Adrenal gland (tissue), 19 donors: ENCODE measurements at places on chromosomes 6 and 20. TPM values are rescaled to one million over a fixed set of nuclear protein-coding genes. Genes with fewer than 3 reads are reported as not detected.

RING1 gene
- total RNA-seq, result 51.8 TPM

FRK gene
- total RNA-seq, result 2.2 TPM

GLP1R gene
- total RNA-seq, result not detected

DNA sequence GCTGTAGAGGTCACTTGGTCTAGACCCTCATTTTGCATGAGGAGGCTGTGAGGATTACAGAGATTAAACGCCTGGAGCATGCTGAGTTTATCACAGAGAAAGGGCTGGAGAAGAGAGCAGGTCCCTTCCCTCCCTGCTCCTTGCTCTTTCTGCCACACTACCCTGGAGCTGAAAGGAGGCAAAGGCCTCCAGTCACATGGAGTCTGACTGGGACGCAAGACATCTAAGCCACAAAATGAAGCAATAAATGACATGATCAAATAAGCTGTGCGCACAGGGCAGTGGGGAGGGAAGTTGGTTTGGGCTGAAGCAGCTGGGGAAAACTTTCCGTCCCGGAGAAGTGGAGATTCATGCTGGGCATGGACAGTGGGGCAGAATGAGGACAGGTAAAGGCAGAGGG lies 33.3 kb downstream of the ATXN1 start:
- H3K4me1 ChIP-seq, result peaks cover 16% of the 10 kb centered on the region
- no peak overlapping the region for H3K27ac ChIP-seq
- H3K27me3 ChIP-seq, result no peaks in the 10 kb centered on the region
- DNase-seq, result no peak
- no peaks in the 10 kb centered on the region for H3K36me3 ChIP-seq
- H3K4me3 ChIP-seq, result no peak overlapping the region

- H3K36me3 ChIP-seq, result no peaks in the 10 kb centered on the region
- no peak for DNase-seq
- H3K27ac ChIP-seq, result no peak overlapping the region
- no peaks in the 10 kb centered on the region for H3K4me1 ChIP-seq
These were observed 228.1 kb downstream of the PRL start for GRCh38 chr6:22068561-22069305.

- peak overlapping the region; percentile 27 for H3K4me3 ChIP-seq
- no peaks in the 10 kb centered on the region for H3K27me3 ChIP-seq
- peak; percentile 85 for DNase-seq
- H3K36me3 ChIP-seq, result no peaks in the 10 kb centered on the region
- H3K4me1 ChIP-seq, result peaks cover 10% of the 10 kb centered on the region
These were observed 945 bp downstream of the PHF10 start for GRCh38 chr6:169723200-169723909.

DNA sequence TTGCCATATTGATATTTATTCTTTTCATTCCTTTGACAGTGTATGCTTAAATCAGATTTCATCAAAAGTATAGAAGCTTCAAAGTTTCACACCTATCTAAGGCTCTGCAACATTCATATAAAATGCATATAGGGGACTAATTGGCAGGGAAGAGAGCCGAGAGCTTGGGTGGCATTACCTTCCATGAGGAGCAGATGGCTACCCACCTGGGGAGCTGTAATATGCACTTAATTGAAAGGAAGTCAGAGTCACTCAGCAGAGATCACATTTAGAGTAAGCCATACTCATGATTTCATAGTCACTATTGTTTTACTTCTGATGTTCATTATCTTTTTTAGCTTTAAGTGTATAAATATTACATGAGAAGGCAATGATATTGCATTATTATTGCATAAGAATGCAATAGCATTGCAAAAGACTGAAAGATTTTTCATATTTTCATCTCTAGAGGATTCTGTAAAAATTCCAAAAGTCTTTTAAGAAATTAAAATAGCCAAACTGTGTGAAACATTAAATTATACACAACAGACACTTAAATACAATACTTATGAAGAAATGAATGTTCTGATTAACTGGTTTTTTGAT lies 1305.2 kb downstream of the EPHA7 start:
- H3K27ac ChIP-seq, result no peak overlapping the region
- H3K4me3 ChIP-seq, result no peak overlapping the region
- H3K36me3 ChIP-seq, result no peaks in the 10 kb centered on the region
- H3K27me3 ChIP-seq, result no peaks in the 10 kb centered on the region
- DNase-seq, result no peak
- H3K4me1 ChIP-seq, result no peaks in the 10 kb centered on the region

DNA sequence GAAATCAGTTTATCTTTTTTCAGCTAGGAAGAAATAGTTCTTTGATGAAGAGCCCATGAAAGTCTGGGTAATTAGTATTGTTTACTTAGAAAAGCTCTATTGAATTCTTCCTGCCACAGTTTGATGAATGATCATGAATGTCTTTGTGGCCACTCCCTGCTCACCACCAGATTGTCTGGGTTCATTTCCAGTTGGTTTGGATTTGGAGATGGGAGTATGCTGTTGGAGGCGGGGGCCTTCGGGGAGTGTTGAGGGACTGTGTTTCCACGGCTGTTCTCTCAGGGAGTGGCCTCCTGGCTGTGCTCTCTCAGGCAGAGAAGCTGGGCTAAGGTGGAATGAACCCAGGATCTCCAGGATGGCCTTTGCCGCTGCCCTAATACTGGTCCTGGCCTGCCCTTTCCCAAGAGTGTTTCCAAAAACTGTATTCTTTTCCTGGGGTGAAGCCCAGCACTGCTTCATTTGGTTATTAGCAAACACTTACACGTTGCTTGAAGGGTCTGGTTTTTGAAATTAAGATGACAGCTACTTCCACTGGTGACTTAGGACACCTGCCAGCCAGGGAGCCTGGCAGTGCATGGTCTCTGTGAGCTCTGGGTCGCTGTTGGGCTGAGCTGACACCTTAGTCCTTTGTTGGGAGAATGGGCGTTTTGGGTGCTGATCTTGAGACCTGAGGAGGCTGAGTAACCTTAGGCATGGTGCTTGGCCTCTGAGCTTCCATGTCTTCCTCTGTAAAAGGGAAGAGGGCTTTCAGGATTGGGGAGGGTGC lies 23.2 kb downstream of the PRPF6 start:
- H3K36me3 ChIP-seq, result peaks cover 89% of the 10 kb centered on the region
- peaks cover 6% of the 10 kb centered on the region for H3K4me1 ChIP-seq
- H3K27me3 ChIP-seq, result no peaks in the 10 kb centered on the region
- no peak for DNase-seq
- no peak overlapping the region for H3K4me3 ChIP-seq

GRCh38 chr6:15148356-15148946 lies 97.4 kb upstream of the JARID2 start:
- no peak for DNase-seq
- H3K4me3 ChIP-seq, result no peak overlapping the region
- peaks cover 4% of the 10 kb centered on the region for H3K27me3 ChIP-seq
- no peaks in the 10 kb centered on the region for H3K4me1 ChIP-seq
- H3K27ac ChIP-seq, result no peak overlapping the region

MYH7B gene
- total RNA-seq, result 0.20 TPM

CRISP3 gene
- not detected for total RNA-seq

DNA sequence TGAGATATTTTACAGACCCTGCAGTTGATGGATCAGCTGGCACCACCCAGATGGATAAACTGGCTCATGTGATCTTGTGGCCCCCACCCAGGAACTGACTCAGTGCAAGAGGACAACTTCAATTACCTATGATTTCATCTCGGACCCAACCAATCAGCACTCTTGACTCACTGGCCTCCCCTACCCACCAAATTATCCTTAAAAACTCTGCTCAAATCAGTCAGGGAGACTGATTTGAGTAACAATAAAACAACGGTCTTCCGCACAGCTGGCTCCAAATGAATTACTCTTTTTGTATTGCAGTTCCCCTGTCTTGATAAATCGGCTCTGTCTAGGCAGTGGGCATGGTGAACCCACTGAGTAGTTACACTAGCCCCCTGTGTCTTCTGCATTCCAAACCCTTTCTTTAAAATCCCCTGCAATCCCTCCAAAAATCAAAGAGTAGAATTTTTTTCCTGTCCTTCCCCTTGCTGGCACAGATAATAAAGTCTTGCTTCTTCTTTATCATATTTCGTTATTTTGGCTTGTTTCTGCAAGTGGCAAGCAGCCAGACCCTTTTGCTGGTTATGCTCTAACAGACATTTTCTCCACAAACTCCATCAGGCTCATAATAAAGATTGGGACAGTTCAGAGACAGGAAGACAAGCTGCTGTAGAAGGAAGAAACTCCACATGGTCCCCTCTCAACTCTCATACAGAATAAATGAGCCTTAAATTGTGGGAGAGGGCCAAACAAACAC lies 48.3 kb downstream of the OR2B6 start:
- H3K27me3 ChIP-seq, result no peaks in the 10 kb centered on the region
- H3K27ac ChIP-seq, result no peak overlapping the region
- no peak overlapping the region for H3K4me3 ChIP-seq
- DNase-seq, result no peak

- H3K4me1 ChIP-seq, result no peaks in the 10 kb centered on the region
- DNase-seq, result no peak
- H3K36me3 ChIP-seq, result no peaks in the 10 kb centered on the region
- no peak overlapping the region for H3K4me3 ChIP-seq
- no peaks in the 10 kb centered on the region for H3K27me3 ChIP-seq
These were observed 63.0 kb downstream of the RIPOR3 start for GRCh38 chr20:50628332-50628731.

- H3K27ac ChIP-seq, result peak overlapping the region; percentile 91
- H3K36me3 ChIP-seq, result no peaks in the 10 kb centered on the region
- H3K4me1 ChIP-seq, result peaks cover 8% of the 10 kb centered on the region
These were observed 542 bp upstream of the AFG1L start for GRCh38 chr6:108294297-108294726.

DNA sequence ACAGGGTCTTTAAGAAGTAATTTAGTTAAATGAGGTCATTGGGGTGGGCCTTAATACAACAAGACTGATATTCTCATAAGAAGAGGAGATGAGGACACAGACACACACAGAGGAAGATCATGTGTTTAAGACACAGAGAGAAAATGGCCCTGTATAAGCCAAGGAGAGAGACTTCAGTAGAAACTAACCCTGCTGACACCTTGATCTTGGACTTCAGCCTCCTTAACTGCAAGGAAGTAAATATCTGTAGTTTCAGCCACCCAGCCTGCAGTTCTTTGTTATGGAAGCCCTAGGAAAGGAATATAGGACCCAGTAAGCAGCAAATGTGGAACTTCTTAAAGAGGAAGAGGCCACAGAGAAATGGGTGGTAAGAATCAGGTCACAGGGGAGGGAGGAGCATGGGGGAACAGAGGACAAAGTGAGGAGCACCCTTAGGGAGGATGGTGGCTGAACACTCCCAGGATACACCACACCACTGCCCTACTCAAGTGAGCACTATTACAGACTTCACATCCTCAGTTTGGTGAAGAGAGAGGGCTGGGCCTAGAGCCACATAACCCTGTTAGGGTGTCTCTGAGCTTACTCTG lies 762 bp downstream of the SIRPB1 start:
- H3K27me3 ChIP-seq, result no peaks in the 10 kb centered on the region
- H3K36me3 ChIP-seq, result no peaks in the 10 kb centered on the region
- DNase-seq, result no peak
- no peak overlapping the region for H3K27ac ChIP-seq
- no peaks in the 10 kb centered on the region for H3K4me1 ChIP-seq
- H3K4me3 ChIP-seq, result no peak overlapping the region

ABCC10 gene
- total RNA-seq, result 23.6 TPM

FAM209B gene
- not detected for total RNA-seq

GRCh38 chr6:153150752-153151440 lies 19.8 kb upstream of the RGS17 start:
- DNase-seq, result no peak
- no peaks in the 10 kb centered on the region for H3K4me1 ChIP-seq
- H3K27ac ChIP-seq, result no peak overlapping the region
- no peaks in the 10 kb centered on the region for H3K27me3 ChIP-seq
- no peak overlapping the region for H3K4me3 ChIP-seq

CCN5 gene
- total RNA-seq, result 58.0 TPM

ENPP5 gene
- total RNA-seq, result 24.1 TPM

CGAS gene
- 3.0 TPM for total RNA-seq

C6orf163 gene
- not detected for total RNA-seq

KHDC1L gene
- total RNA-seq, result not detected

GRCh38 chr6:37709250-37709931 lies 11.7 kb upstream of the MDGA1 start:
- no peaks in the 10 kb centered on the region for H3K27me3 ChIP-seq
- no peak overlapping the region for H3K27ac ChIP-seq
- DNase-seq, result no peak
- H3K36me3 ChIP-seq, result no peaks in the 10 kb centered on the region
- no peak overlapping the region for H3K4me3 ChIP-seq

GRCh38 chr20:50953821-50954220 lies 4.5 kb downstream of the DPM1 start:
- H3K27me3 ChIP-seq, result no peaks in the 10 kb centered on the region
- peak overlapping the region; percentile 17 for H3K27ac ChIP-seq
- H3K4me3 ChIP-seq, result no peak overlapping the region
- peaks cover 32% of the 10 kb centered on the region for H3K36me3 ChIP-seq
- DNase-seq, result no peak
- H3K4me1 ChIP-seq, result peaks cover 22% of the 10 kb centered on the region

DNA sequence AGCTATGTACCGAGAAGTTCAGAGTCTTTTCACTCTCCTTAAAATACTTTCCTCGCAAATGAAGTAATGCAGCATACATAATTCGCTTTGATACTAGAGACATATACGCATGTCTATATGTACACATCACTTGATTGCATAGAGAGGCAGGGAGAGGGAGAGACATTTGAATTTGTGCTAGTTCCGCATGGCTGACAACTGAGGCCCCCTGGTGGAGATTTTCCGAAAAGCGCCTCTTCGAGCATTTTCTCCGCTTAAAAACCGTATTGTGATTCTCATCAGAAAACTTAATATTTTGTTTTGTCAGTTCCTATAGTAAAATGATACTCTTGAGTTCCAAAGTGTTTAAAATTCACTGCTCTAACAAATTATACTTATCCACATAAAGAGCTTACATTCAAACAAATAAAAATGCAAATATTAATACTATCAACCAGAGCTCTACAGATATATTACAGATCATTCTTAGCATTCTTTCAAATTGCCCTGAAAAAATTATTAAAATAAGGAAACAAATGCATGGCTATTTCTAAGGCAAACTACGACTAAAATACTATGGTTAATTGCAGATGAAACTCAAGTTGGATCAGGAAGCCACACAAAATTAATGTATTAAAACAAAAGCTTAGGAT lies 637 bp downstream of the MYLK4 start:
- no peak overlapping the region for H3K4me3 ChIP-seq
- H3K36me3 ChIP-seq, result no peaks in the 10 kb centered on the region
- no peaks in the 10 kb centered on the region for H3K27me3 ChIP-seq
- H3K27ac ChIP-seq, result no peak overlapping the region
- peaks cover 6% of the 10 kb centered on the region for H3K4me1 ChIP-seq

DNA sequence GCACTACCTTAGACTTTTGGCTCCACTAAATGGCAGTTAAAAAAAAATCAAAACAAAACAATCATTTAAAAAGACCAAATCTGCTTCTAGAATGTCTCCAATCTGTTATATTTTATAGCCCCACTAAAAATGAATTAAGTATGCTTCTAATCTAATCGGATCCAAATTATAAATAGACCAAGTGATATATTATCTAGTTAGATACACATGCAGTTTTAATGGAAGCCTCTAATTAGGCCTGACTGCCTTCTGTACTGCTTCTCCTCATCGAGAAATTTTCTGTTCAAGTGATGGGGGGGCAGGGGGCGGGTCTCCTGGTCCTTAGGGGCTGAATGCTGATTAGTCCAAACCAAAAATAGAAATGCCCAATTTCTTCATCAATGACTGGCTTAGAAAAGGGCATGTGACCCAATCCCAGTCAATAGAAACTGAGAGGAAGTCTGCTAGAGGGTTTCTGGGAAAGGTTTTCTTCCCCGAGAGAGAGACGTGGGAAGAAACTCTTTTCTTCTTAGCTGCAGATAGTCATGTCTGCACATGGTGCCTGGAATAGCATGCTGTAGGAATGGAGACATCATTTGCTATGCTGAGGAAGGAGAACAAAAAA lies 6.9 kb downstream of the SESN1 start:
- no peak for DNase-seq
- H3K36me3 ChIP-seq, result no peaks in the 10 kb centered on the region
- no peak overlapping the region for H3K27ac ChIP-seq
- H3K4me3 ChIP-seq, result no peak overlapping the region
- no peaks in the 10 kb centered on the region for H3K27me3 ChIP-seq
- H3K4me1 ChIP-seq, result peaks cover 36% of the 10 kb centered on the region

TPMT gene
- total RNA-seq, result 15.1 TPM
